ENCODE measurements at places on chromosomes 7 and 10.

DNA sequence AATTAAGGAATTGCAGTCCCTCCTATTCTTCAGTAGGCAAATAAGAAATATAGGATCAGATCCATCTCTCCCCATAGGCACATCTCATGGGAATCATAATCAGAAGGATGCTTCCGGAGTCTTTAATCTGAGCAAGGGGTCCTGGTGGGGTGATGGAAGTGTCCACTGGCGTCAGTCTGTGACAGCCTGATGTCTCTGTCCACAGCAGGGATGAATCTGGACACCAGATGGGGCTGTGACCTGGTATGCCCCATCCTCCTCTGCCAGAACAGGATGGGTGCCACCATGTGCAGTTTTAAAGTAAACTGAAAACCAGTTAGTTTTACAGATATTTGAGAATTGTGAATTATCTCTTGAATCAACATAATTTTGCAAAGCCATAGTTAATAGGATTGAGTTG, 148.7 kb downstream of the C1GALT1 start:
- no peak for DNase-seq

GRCh38 chr7:158164101-158165095, 423.2 kb downstream of the PTPRN2 start:
- DNase-seq, result no peak

DNA sequence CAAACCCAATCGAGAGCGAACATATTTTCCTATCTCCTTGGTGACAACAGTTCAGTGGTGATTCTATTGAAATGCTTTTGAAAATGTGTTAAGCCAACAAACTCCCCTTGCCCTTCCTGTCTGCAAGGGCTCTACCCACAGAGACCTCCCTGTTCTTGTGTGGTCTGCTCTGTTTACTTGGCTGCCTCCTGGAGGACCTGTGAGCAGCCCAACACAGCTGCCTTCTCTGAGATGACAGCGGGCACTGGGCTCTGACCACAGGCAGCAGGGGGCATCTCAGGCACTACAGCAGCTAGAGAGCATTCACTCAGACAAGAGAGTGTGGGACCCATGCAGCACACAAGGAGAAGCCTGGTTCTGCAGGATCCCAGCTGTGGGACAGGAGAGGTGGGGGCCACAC, 416.4 kb downstream of the TCERG1L start:
- no peak for DNase-seq

GRCh38 chr7:22632674-22633073, 94.3 kb upstream of the IL6 start:
- DNase-seq, result no peak

- DNase-seq, result no peak
Observed at GRCh38 chr7:16967300-16967811, 85.6 kb upstream of the AGR3 start.

DNA sequence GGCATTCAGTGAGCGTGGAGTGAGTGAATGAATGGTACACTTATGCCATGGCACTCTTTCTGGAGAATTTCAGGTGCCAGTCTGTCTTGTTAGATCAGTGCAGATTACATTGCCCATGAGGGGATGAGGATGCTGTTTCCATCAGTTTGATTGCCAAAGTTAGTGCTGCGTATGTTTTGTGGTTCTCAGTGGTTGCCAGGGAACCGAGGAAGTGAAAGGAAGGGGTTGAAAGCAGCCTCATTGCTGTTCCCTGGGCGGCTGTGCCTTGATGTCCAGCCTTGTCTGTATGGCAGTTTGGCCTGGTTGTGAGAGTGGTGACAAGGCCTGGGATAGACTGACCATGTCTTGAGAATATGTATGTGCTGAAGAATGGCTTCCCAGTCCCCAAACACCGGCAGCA, 30.2 kb downstream of the WBP1L start:
- no peak for DNase-seq

- DNase-seq, result no peak
Observed at GRCh38 chr7:18177815-18178660, 150.4 kb upstream of the PRPS1L1 start.

DNA sequence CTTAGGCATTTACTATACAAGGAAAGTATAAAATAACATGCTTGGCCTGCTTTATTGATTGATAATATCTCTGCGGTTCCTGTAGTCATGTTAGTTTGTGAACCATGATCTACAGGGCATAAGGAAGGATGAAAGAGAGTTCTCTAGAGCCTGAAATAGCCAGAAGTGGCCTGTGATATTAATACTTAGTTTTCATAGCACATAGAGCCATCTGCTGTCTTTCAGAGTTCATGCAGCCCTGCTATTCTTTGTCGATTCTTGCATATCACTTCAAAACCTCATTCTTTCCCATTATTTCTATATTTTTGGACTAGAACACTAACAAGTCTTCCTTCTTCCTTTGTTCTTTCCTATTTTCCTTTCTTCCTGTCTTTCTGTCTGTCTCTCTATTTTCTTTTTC, 26.4 kb upstream of the PRKG1 start:
- DNase-seq, result no peak

- DNase-seq, result no peak
Observed at GRCh38 chr10:96873756-96874467, 41.8 kb downstream of the LCOR start.

- no peak for DNase-seq
Observed at GRCh38 chr7:100166970-100167911, 1.2 kb downstream of the GAL3ST4 start.

- DNase-seq, result no peak
Observed at GRCh38 chr7:85479918-85480643, 293.2 kb upstream of the SEMA3D start.

GRCh38 chr10:92356041-92356440, 65.1 kb downstream of the MARCHF5 start:
- no peak for DNase-seq

GRCh38 chr7:85154282-85154937, 32.4 kb downstream of the SEMA3D start:
- DNase-seq, result no peak

DNA sequence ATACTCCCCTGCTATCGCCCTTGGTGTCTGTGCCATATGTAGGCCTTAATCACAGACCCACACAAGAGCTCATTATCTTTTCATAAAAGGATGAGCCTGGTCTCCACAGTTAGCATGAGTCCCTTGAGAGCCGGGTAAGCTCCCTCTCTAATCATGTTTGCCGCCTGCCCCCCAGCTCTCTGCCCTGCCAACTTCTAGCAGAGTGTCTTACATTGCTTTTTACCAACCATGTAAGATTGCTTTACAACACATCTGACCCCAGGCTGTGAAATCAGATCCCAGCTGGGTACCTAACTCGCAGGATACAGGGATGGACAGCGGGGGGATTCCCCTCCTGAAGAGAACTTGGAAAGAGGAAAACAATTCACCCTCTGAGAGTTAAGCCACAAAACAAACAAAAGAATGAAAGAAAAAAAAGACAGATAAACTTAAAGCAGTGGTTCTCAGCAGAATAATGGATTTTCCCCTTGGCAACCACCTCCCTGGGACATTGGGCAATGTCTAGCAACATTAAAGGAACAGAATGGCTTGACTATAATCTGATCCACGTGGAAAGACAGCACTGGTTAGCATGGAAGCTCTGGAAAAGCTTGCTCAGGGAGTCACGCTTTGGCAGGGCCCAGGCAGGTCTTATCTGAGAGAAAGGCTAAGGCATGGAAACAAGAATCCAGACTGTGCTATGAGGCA, 39.4 kb upstream of the ATOH7 start:
- DNase-seq, result no peak

GRCh38 chr7:52639126-52639525, 396.3 kb upstream of the POM121L12 start:
- DNase-seq, result no peak

- DNase-seq, result no peak
Observed at GRCh38 chr7:13882051-13882450, 107.4 kb downstream of the ETV1 start.

GRCh38 chr7:142327628-142328405, 70.0 kb upstream of the PRSS58 start:
- no peak for DNase-seq

DNA sequence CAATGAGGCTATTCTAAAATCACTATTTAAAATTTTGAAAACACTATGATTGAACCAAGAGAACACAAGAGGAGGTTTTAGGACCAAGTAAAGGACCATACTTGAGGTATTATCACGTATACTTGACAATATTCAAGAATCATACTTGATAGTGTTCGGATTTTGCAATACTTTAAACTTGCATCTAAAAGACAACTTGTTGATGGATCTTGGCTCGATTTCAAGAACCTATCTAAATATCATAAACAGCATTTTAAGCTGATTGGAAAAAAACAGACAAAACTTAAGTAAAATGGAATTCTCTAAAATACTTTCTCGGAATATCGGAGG, 1.3 kb downstream of the NAMPT start:
- no peak for DNase-seq

GRCh38 chr7:147708871-147709270, 881.7 kb upstream of the C7orf33 start:
- DNase-seq, result no peak

Measured in activated CD8-positive, alpha-beta memory T cell treated with anti-CD3 and anti-CD28 coated beads for 4 hours (primary cell).